Activated CD4-positive, alpha-beta T cell treated with anti-CD3 and anti-CD28 coated beads, Interleukin-2, amount 10 ng/mL, durations not matched to agents 24 days and 14 days (primary cell): ENCODE measurements at places on chromosomes 6 and 20. TPM values are rescaled to one million over a fixed set of nuclear protein-coding genes. Genes with fewer than 3 reads are reported as not detected.

Gene PXT1
- 0.09 and 0.30 TPM in 2 replicates for total RNA-seq

Gene C6orf15
- total RNA-seq = not detected in 2 replicates

Gene CST5
- total RNA-seq = not detected in 2 replicates

Gene PPARD
- total RNA-seq = 19.0 TPM in 2 replicates

Gene TDRD6
- not detected in 2 replicates for total RNA-seq

Gene ARHGAP40
- not detected in 2 replicates for total RNA-seq

Gene ULBP3
- total RNA-seq = 0.47 and 0.57 TPM in 2 replicates

- DNase-seq = peak; percentile 86
These were observed at the start of gene ATXN1 for GRCh38 chr6:16760516-16761470. Gene ATXN1 (minus strand): TSS chr6:16761460.

DNA sequence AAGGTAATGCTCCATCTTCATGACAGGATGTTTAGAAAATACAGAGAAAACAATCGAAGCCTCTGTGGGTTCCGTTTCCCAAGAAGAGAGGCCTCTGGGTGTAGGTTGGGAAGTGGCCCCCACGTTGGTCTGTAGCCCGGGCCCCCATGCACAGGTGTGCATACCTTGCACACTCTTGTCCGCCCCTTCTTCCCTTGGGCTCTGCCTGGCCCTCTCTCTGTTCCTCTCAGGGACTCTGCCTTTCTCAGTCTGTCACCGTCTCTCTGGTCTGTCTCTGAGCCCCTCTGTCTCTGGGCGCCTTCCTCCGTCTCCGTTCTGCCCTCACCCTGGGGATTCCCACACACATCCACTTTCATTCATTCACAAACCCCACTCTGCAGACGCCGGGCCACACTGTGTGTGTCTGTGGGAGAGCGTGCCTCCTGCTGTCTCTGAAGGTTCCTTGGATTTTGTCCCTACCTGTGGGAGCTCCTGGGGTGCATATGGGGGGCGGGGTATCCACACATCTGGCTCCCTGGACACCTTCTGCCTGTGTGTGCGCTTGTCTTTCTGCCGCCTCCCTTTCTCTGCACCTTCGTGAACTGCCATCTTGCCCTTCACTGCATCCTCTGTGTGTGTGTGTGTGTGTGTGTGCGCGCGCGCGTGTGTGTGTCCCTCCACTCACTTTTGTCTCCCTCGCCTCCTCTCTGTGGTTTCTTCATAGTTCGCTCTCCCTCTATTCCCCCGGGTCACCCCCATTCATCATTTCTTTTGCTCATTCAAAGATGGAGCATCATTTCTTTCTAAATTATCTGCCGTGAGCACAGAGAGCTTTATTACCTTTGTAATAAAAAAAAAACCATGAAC lies 75.3 kb downstream of the SRC start:
- no peak for DNase-seq

- DNase-seq = no peak
These were observed 11.5 kb downstream of the BPI start for GRCh38 chr20:38315290-38315966.

DNA sequence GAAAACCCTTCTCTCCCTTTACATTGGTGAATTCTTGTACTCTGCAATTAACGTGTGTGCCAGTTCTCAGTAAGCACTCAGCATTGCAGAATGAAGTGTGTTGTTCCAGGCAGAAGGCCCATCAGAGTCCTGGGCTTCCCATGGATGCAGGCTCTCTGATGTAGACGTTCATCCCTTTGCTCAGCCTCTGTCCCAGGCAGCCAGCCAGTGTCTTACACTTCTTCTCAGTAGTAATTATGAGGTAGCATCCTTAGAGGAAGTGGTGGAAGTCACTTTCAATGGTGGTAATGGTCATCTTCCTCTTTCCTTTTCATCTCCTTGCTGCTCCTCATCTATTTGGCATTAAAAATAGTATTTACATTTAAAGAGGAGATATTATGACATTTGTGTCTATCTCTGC lies 66.7 kb upstream of the FYN start:
- DNase-seq = no peak

GRCh38 chr20:34622821-34623451 lies 54.0 kb downstream of the PIGU start:
- no peak for DNase-seq

DNA sequence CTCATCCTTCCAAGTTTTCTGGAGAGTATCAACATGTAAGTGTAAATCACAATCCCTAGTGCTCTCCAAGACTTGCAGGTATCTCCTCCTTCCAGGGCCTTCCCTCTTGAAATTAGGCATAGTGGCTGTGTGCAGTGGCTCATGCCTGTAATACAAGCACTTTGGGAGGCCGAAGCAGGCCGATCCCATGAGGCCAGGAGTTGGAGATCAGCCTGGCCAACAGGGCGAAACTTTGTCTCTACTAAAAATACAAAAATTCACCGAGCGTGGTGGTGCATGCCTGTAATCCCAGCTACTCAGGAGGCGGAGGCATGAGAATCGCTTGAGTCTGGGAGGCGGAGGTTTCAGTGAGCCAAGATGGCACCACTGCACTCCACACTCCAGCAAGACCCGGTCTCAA lies 9.4 kb upstream of the ANGPT4 start:
- DNase-seq = no peak

- DNase-seq = no peak
These were observed 293.8 kb upstream of the RGS17 start for GRCh38 chr6:153424719-153425400.

DNA sequence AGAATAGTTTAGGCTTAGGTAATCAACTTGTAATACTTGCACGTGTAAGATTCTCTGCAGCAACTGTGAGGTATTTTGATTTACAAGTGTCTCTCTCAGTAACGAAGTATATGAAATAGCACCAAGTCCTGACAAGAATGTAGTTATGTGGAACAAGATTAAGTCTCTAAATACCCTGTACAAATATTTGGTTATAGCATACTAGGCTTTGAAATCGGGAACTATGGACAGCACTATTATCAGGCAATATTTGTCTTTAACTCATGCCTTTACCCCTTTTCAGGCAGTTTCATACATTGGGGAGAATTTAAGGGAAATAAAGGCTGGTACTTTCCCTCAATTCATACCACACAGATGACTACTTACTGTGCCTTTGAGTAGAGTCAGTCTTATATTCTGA lies 93.2 kb downstream of the GRIK2 start:
- DNase-seq = no peak

DNA sequence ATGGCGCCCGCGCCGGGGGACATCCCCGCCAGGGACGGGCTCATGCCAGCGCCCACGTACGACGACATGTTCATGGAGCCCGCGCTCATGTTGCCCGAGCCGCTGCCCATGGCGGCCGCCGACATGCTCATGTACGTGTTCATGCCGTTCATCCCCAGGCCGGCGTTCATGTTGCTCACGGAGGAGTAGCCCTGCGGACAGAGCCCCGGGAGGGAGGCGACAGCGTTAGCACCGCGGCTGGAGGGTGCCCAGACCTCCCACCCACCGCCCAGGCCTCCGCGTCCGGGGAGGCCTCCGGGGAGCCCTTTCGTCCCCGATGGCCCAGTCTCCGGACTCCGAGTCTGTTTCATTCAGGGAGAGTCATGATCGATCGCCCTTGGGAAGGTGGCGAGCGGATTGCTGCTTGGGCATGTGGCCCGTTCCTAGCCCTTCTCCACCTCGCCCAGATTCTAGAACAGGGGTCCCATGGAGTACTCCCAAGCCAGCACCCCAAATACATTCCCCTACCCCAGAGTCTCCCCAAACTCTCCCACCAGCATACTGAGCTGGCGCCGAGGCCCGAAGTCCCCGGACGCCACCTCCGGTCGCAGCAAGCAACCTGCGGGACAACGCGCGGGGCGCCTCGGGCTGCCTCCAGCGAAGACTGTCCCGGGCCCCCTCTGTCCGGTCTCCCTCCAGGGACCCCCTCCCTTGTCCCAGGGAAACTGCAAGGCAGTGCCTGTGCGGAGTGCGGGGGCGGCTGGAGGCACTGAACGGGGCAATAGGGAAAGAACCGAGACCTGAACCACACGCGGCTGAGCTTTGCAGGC lies 1.2 kb downstream of the FOXA2 start:
- DNase-seq = no peak

- no peak for DNase-seq
These were observed 54.2 kb upstream of the FRMD1 start for GRCh38 chr6:168133168-168133561.

DNA sequence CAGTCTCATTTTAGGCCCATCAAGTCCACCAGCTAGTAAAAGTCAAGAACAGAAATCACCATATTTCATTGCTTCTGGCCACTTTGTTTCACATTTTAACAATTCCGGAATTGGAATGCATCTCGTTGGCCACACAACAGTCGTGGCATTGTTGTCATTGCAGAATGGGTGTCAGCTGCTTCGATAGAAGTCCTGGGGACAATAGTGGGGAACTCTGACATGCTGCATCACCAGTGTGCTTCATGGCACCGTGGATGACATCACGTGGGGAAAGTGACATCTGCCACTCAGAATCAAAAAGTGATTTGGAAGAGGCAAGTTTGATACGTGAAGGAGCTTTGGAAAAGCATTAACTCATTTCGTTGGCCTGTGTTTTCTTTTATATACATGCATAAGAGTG lies 43.8 kb upstream of the XRN2 start:
- no peak for DNase-seq

DNA sequence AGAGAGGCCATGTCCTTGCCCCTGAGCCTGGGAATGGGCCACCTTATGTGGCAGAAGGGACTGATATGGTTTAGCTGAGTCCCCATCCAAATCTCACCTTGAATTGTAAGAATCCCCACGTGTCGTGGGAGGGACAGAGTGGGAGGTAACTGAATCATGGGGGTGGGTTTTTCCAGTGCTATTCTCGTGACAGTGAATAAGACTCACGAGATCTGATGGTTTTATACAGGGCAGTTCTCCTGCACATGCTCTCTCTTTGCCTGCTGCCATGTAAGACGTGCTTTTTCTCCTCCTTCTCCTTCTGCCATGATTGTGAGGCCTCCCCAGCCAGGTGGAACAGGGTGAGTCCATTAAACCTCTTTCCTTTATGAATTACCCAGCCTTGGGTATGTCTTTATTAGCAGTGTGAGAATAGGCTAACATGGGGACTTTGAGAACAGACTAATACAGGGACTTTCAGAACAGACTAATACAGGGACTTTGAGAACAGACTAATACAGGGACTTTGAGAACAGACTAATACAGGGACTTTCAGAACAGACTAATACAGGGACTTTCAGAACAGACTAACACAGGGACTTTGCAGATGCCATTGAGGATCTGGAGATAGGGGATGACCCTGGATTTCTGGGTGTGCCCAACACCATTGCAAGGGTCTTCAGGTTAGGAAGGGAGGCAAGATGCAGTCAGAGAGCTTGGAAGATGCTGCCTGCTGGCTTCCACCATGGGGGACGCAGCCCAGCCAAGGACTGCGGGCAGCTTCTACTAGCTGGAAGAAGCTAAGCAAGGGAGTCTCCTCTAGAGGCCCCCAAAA lies 86.9 kb downstream of the RAMACL start:
- DNase-seq = no peak

DNA sequence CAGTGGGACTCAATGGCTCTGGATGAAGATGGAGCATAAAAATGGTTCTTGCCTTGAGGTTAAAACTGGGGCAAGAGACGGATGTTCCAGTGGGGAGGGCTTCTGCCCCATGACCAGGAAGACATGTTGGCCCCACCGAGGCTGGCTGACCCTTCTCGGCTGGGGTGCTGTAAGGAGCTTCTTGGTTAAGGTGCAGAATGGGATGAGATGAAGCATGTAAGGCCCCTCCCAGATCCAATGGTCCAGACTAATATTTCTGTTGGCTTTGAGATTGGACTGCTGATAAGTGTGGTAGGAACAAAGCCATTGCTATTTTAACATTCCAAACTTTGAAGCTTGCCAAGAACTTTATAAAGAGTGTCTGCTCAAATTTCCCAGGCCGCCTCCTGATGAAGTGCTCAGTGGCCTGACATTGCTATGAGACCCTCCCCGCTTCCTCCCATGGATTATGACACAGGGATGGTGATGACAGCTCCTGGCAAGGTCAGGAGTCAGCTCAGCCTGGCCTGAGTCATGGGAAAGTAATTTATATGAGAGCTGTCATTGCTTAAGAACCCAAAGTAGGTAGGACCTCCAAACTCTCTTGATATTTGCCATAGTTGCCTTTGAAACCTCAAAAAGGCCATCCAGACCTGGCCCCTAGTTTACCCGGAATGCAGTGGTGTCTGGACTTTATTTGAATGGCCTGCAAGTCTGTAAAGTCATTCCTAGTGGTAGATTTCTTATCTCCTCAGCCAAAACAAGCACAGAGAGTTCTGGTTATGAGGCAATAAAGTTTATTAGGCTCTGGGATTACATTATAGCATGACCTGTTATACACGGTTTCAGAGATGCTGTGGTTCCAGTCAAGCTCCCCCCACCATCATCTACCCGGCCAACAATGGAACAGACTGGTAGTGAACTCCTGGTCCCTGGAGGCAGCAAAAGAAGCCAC lies 55.2 kb downstream of the TGM2 start:
- DNase-seq = no peak

GRCh38 chr20:62900052-62900691 lies 26.1 kb downstream of the DIDO1 start:
- DNase-seq = peak; percentile 92

DNA sequence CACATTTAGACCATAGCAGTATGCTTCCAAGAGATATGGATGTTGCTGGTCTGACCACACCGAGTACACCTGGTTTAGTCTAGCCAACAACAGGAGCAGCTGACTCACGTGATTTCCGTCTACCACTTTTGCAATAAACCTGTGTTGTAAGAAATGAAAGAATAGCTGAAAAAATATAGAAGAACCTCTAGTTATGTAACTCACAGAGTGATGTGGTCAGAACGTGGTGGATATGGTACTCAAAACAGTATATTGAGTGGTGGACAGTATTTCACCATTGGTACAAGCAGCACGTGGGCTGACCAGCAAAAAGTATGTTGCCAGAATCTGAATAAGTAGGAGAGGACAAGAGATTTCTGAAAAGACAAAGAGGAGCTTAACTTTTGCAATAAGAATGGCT lies 226.9 kb downstream of the TBC1D7 start:
- peak; percentile 24 for DNase-seq

DNA sequence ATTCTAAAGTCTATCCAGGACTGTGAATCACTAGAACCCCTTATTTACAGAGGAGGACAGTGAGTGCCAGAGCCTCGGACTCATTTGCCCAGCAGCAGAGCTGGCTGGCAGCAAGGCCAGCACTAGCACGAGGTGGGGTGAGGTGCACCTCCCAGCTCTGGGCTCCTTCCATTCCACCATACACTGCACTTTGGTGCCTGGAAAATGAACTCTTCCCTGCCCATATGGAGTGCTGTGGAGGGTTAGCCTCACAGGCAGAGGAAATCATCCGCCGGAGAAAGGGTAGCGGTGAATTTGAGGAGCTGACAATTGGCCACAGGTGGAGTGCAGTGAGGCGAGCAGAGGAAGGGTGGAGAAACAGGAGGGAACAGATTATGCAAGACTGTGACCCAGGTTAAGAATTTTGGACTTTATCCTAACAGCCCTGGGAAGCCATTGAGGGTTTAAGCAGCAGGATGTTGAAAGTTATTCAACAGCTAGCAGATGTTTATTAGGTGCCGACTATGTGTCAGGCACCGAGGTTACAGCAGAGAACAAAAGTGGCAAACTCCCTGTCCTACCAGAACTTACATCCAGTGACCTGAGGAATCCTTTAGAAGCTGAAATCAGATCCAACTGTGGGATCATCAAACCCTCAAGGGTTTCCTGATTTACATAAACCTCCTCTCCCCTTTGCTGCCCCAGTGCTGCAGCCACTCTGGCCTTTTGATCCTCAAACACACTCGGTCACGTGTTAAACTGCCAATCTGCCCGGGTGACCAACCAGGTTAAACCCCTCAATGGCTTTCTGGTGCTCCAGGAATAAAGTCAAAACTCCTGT lies 6.2 kb downstream of the TRIM26 start:
- DNase-seq = no peak

- no peak for DNase-seq
These were observed 292.6 kb upstream of the MARCKS start for GRCh38 chr6:113564371-113565171.
